ENCODE measurements at places on chromosomes 2 and 18. TPM values are rescaled to one million over a fixed set of nuclear protein-coding genes. Genes with fewer than 3 reads are reported as not detected.

The FEV gene
- polyA plus RNA-seq: not detected

The ADD2 gene
- polyA plus RNA-seq: 0.09 TPM

The DNAJC5G gene
- not detected for polyA plus RNA-seq

The MTX2 gene
- 91.7 TPM for polyA plus RNA-seq

Measured in psoas muscle (tissue), 8 donors.